CD4-positive, alpha-beta T cell treated with Interleukin-6 at 100 ng/mL for 8 hours (primary cell): ENCODE measurements at places on chromosomes 11 and 22.

GRCh38 chr22:25070956-25071355 lies 118.4 kb downstream of the KIAA1671 start:
- no peak for DNase-seq

DNA sequence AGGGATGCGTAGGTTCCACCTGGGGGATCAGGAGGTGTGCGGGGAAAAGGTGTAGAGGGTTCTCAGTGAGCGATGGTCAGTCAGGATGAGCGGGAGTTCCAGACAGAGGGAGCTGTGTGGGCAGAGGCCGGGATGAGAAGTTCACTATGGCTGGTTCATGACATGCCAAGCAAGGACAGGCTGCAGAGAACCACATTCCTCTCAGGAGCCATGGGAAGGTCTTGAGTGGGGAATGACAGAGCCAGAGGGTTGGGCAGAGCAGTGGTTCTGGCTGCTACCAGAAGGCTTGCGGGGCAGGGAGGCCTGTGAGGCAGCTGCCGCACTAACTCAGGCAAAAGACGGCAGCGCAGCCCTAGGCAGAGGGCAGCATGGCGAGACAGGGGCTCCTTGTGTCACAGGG lies 66.1 kb downstream of the SCUBE1 start:
- DNase-seq: no peak

DNA sequence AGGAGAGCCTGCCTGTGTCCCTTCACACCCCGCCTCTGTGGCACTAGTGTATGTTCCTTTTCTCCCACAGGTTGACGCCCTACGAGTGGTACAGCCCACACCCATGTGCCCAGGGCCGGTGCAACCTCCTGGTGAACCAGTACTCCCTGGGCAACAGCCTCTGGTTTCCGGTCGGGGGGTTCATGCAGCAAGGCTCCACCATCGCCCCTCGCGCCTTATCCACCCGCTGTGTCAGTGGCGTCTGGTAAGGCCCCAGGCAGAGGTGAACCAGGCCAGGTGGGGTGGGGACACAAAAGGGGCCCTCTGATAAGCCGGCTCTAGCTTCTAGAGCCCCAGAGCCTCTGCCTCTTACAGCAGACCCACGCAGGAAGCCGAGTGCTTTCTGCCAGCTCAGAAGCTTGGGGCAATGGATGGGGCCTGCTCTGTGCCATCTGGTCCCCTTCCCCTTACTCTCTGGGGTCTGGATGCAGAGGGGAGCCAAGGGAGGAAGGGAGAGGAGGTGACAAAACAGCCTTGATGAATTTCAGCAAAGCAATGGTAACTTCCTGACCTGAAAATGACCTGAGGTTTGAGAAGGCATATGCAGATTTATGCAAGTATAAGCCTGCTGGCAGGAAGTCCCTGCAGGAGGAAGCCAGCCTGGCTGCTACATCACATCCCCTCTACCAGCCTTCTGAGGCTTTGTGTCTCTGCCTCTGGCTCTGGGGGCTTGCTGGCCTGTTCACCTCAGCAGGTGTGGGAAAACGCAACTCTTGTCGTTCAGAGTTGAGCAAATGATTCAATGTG lies 67.0 kb upstream of the TBCEL start:
- DNase-seq: peak; percentile 8

GRCh38 chr11:2942872-2943710 lies 13.9 kb upstream of the PHLDA2 start:
- no peak for DNase-seq

GRCh38 chr22:33018232-33018864 lies 39.8 kb downstream of the SYN3 start:
- DNase-seq: peak; percentile 7

- DNase-seq: no peak
These were observed 440.5 kb downstream of the MIAT start for GRCh38 chr22:27097933-27098332.

GRCh38 chr11:107821199-107821927 lies 37.2 kb downstream of the SLC35F2 start:
- DNase-seq: no peak

GRCh38 chr11:73334384-73335203 lies 26.5 kb downstream of the ARHGEF17 start:
- no peak for DNase-seq

- no peak for DNase-seq
These were observed 15.9 kb upstream of the OLFML1 start for GRCh38 chr11:7469351-7469865.

DNA sequence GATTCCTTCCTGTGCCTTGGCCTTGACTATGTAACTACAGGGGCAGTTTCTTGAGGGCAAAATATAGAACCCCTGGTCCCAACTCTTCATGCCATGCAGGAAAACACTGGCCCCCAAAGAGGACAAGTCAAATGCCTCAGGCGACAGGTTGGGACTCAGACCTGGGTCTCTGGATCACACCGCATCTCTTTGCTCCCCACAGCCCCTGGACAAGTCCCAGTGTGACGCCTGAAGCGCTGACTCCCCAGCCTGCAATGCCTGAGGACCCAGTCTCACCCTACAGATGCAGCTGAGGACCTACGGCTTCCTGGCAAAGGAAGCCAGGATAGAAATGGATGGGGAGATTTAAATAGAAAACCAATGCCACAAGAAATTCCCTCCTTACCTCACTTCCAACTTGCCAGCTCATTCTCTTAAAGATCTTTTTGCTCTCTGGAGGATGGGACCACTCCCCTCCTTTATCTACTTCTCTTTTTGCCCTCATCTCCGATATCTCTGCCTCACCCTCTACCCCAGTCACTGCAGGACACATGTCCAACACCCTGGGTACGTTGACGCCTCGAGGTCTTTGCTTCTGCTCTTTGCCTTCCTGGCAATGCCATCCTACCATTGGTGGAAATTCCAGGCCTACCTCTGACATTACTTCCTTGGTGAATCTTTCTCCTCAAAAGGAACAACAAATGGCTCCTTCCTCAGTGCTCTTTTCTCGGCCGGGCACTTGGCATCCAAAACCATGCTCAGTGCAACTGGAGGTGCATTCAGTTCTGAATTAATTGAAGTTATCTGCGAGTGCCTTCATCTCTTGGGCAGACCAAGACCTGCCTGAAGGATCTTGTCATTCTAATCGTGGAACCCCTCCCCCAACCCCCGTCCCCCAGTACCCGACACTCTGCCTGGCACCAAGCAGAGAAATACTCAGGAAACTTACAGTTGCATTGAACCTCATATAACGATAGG lies 2.0 kb upstream of the PRDM11 start:
- no peak for DNase-seq

- DNase-seq: no peak
These were observed 17.0 kb downstream of the TNKS1BP1 start for GRCh38 chr11:57307666-57308270.

- no peak for DNase-seq
These were observed 9.5 kb upstream of the RFPL3 start for GRCh38 chr22:32348031-32348611.

DNA sequence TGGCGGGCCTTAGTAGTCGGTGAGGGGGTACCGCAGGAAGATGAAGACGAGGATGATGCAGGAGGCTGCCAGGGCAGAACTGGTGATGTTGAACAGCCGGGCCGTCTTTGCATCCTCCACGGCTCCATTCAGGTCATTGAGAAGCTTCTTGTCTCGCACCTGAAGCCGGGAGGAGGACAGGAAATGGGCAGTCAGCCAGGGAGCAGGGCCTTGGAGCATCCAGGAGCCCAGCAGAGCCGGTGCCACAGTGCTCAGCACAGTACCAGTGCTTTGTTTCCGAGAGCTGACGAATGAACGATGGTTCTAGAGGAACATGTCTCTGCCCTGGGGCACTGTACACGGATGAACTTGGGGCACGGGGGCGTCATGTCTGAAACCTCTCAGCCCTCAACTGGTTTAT lies 15.1 kb downstream of the IFITM10 start:
- DNase-seq: no peak

- no peak for DNase-seq
These were observed 181.2 kb downstream of the WNT11 start for GRCh38 chr11:76025068-76025467.

DNA sequence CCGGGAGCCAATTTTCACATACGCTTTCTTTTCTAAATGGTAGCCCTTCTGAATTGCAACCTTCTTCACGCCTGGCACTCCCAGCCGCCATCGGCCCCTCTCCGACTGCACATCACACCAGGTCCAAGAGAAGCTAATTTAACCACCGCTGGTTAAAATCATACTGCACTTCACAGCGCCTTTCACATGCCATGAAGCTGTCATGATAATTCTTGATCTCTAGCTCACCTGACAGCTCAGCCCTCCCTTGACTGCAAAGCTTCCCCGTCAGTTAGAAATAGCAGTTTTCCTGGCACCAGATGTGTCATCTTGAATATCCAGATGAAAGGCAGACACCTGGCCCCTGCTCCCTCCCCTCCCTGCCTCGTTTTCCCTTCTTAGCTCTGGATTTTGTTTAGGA lies 101.4 kb downstream of the ARL14EP start:
- DNase-seq: no peak

DNA sequence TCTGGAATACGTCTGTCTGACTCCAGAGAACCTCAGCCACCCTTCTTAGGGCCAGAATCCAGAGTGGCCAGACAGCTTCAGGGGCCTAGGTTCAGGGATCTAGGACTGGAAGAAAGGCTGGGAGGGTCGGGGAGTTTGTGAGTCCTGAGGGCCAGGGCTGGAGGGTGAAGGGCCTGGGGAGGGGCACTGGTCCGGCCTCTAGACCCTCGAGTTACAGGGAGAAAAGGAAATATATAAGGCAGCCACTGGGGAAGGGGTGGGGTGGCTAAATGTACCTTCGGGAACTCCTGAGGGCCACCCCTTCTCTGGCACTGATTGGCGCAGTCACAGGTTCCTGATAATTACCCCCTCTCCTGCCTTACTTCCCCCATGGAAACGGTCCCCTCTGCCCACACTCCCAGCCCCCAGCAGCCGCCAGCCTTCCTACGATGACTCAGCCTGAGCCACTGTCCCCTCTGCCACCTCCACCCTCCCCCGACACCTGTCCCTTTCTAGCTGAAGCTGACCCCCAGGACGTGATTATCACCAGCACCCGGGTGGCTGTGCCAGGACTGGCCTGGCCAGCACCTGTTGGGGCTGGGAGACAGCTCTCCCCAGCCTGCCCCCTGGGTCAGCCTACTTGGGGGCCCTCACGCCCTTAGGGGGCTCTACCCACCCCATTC lies 26.4 kb downstream of the MB start:
- no peak for DNase-seq

- DNase-seq: no peak
These were observed 126.1 kb downstream of the PGR start for GRCh38 chr11:101003468-101003867.

GRCh38 chr22:23097412-23098229 lies 27.3 kb downstream of the GNAZ start:
- no peak for DNase-seq

DNA sequence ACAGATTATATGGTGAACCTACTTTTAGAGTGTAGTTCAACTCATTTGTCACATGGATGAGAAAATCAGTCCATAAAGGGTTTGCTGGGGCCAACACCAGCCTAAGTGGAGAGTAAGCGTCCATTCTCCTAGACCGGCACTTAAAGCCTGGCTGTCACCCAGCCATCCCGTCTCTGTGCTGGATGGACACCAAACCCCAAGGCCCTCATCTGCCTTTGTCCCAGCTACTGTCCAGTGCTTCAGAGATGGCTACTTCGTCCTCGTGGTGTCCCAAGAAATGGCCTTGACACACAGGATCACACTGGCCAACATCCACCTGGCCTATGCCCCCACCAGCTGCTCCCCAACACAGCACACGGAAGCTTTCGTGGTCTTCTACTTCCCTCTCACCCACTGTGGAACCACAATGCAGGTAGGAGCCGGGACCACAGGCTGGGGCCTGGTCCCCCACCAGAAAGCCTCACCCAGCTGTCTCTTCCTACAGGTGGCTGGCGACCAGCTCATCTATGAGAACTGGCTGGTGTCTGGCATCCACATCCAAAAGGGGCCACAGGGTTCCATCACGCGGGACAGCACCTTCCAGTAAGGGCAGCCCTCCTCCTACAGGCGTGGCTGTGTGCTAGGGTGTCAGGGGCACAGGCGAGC lies 3.5 kb downstream of the ZP1 start:
- DNase-seq: no peak

GRCh38 chr11:72078477-72078876 lies 1.9 kb downstream of the NUMA1 start:
- DNase-seq: no peak

DNA sequence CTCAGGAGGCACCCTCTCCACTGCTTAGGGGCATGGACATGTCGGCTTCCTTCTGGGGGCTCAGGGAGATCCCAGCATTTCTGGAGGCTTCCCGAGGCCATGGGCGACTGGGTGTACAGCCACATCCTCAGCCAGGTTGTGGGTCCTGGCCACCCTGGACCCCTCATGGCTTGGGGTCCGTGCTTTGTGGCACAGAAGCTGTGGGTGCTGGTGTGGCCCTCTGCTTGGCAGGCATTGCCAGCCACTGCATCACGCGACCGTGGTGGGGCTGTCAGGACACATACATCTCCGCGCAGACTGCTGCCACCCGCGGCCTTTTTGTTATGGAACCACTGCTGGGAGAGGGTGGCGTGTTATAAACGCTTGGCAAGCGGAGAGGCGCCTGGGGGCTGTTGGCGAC lies 1174.9 kb downstream of the BRD1 start:
- DNase-seq: no peak

DNA sequence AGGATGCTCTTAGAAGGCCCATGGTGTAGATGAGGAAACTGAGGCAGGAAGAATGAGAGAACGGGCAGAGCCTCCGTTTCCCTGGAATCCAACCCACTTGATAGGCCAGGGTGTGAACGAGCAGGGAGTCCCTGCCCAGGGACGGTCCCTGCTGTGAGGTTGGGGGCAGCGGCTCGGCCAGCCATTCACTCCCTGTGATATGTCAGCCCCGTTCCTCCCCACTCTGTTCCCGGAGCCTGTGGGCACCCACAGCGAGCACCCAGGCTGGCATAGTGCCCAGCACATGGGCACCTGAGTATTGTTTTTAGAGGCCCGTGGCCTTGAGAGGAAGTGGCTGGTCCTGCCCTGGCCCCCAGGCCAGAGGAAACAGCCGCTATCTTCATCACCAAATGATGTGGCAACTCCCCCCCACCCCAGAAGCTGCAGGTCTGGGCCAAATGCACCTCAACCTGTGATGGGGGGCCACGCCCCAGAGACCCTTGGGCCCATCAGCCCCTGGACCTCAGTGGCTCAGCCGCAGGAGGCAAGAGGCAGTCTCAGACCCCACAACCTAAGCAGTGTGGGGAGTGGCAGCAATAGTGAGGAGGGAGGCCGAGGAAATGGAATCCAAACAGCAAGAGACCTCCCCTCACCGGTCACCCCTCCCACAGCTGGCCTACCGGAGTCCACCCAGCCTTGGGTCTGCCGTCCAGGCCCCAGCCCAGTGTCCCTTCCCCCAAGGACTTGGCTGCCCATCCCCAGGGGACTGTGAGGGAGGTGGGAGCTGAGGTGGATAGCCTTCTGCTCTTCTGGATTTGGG lies 2.1 kb downstream of the ALDH3B1 start:
- DNase-seq: no peak

GRCh38 chr11:10473371-10473770 lies 18.3 kb downstream of the AMPD3 start:
- DNase-seq: no peak

- no peak for DNase-seq
These were observed at the start of gene IRAG1 for GRCh38 chr11:10693509-10694081. IRAG1 (minus strand) TSS chr11:10693755; CDS start chr11:10693602, 153 bp downstream.

- no peak for DNase-seq
These were observed 9.1 kb upstream of the CCDC34 start for GRCh38 chr11:27372164-27372563.
